Karpas-422 (cell line): ENCODE measurements at places on chromosomes 6 and 20. TPM values are rescaled to one million over a fixed set of nuclear protein-coding genes. Genes with fewer than 3 reads are reported as not detected.

The MOG gene
- not detected in 2 replicates for total RNA-seq

The RAET1L gene
- total RNA-seq, result not detected in 2 replicates

GRCh38 chr6:133235221-133235620, 5.9 kb upstream of the EYA4 start:
- no peaks in the 10 kb centered on the region for H3K4me1 ChIP-seq
- H3K36me3 ChIP-seq, result no peaks in the 10 kb centered on the region
- no peak overlapping the region for H3K27ac ChIP-seq
- no peaks in the 10 kb centered on the region for H3K27me3 ChIP-seq
- no peak overlapping the region for H3K4me3 ChIP-seq

DNA sequence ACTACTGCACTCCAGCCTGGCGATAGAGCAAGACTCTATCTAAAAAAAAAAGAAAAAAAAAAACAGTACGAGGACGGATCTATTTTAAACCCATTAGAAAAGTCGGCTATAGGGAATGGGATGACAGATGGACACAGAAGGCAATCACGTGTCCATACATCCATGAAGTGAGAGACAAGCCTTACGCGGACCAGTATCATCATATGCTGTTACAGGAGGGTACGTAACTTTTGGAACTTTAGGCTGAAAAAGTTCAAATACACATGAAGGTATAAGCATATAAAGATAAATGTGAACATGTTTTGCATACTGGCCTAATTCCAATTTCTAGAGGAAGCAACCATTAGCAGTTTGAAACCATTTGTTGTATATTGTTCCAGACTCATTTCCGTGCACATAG, 109.8 kb upstream of the EXOC2 start:
- H3K36me3 ChIP-seq, result no peaks in the 10 kb centered on the region
- H3K27me3 ChIP-seq, result no peaks in the 10 kb centered on the region
